ENCODE measurements at places on chromosomes 11 and 22. TPM values are rescaled to one million over a fixed set of nuclear protein-coding genes. Genes with fewer than 3 reads are reported as not detected.
A peak's percentile ranks its signal among the peaks of the same experiment; 100 is the strongest.

DNA sequence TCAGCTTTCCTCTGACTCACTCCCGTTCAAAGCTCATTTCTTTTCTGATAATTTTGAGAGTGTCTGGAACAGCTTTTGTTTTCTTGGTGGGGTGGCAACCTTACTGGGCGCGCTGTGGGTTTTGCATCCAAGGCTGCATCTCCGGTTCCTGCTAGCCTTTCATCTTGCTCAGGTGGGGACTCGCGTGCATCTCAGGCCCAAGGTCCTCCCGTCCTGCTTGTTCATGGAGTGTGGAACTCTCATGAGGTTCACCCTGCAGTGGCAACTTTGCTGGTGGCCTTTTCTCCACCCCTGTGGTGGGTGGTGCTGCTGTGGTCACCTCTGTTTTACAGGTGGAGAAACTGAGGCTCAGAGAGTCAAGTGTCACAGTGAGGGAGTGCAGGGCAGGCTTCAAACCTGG, 25.6 kb downstream of the MCM5 start:
- peak; percentile 19 for DNase-seq

Gene MS4A3
- total RNA-seq = not detected

DNA sequence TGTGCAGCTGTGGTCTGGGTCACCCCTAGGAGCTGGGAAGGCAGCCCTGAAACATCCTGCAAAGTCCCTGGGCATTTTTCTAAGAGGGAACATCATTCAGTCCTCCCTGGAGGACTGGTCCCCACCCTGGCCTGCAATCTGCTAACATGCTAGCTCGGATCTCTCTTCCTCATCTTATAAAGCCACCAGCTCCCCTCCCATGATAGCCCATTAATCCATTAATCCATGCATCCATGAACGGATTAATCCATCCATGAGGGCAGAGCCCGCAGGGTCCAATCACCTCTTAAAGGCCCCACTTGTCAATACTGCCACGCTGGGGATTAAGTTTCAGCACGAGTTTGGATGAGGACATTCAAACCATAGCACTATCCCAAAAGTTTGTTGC, 12.1 kb downstream of the PRG3 start:
- no peak for DNase-seq

DNA sequence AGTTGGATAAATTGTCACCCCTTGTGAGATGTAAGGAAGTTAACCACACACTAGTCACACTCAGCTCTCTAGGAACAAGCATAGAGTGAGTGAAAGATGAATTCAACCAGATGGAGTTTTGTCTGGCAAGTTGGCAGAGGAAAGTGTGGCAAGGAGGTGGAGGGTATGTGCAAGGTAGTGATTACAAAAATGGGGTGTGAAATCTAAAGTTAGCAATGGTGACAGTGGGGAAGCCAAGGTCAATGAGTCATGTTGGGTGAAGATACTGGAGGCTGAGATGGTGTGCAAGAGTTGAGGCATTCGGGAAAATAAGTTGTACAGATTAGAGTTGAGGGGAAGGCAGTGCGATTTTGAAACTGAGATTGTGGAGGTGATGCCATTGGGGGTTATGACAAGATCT, 33.7 kb downstream of the MRGPRX2 start:
- no peak for DNase-seq

All from kidney (tissue), 22 donors.